H9 (cell line): ENCODE measurements at places on chromosomes 13 and 19.

DNA sequence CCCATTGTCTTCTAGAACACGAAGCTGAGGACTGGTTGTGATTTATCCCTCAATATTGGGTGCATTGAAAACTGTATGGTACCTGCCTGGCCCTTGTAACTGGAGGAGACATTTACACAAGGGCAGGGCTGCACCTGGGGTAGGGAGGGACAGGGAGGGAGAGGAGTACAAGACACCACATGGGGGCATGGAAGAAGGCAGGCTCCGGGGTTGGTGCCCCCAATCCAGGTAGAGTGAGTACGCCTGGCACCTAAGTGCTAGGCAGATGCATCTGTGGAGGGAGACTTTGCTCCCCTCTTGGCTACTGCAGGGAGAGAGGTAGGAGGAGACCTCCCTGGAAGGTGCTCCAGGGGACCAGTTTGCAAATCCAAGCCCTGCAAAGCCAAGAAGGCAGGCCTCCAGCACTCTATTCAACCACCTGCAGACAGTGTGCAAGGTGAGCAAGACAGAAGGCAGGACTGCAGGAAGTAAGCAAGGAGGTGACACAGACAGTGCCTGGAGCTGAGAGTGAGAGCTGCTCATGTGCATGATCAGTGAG, 19.4 kb upstream of the UQCRFS1 start:
- no peak overlapping the region for H3K27ac ChIP-seq
- H3K4me3 ChIP-seq: no peak overlapping the region
- no peaks in the 10 kb centered on the region for H3K27me3 ChIP-seq
- no peaks in the 10 kb centered on the region for H3K36me3 ChIP-seq
- H3K4me1 ChIP-seq: no peaks in the 10 kb centered on the region
- DNase-seq: no peak

GRCh38 chr19:36046443-36047050, 7.5 kb downstream of the THAP8 start:
- H3K36me3 ChIP-seq: peaks cover 3% of the 10 kb centered on the region; the same call in 1 of the 2 replicates
- DNase-seq: no peak
- H3K27me3 ChIP-seq: no peaks in the 10 kb centered on the region
- no peak overlapping the region for H3K27ac ChIP-seq
- no peak overlapping the region for H3K4me3 ChIP-seq

DNA sequence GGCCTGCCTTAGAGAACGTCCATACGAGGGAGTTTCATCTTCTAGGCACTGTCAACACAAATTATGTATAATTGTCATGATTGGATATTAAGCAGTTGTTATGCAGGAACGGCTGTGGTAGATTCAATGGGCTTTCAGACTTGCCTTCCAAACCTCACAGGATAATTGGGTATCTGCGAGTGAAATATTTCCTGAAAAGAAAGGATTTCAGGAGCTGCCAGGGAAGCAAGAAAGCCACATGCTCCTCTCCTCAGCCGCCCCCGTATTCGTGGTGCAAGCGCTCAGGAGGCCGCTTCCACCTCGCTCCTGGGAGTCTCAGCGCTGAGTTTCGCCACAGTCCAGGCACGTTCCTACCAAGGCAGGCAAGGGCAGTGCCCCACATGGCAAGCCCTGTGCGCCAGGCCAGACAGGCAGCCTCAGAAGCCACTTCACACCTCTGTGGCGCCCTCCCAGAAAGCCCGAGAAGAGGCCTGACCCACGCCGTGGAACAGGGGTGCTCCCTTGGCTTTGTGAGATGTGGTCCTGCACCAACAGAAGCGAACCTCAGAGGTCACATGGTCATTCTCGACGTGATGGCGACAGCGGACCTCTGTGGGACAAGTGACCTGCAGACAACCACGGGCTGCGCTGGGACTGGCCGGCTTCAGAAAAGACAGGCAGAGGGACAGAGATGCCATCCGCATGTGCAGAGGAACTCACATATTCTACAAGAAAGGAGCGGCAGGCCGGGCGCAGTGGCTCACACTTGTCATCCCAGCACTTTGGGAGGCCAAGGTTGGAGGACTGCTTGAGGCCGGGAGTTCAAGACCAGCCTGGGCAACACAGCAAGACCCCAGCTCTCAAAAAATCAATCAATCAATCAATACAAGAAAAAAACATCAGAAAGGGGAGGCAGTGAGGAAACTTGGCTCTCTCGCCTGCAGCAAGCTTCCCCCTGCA, 41.4 kb downstream of the CEBPG start:
- no peaks in the 10 kb centered on the region for H3K27me3 ChIP-seq
- DNase-seq: no peak
- no peak overlapping the region for H3K4me3 ChIP-seq
- H3K36me3 ChIP-seq: no peaks in the 10 kb centered on the region; the same call in 2 of the 3 replicates

GRCh38 chr13:110542169-110542796, 19.2 kb downstream of the RAB20 start:
- no peak for DNase-seq
- H3K36me3 ChIP-seq: peaks cover 8% of the 10 kb centered on the region
- no peak overlapping the region for H3K27ac ChIP-seq
- H3K27me3 ChIP-seq: no peaks in the 10 kb centered on the region
- no peaks in the 10 kb centered on the region for H3K4me1 ChIP-seq

DNA sequence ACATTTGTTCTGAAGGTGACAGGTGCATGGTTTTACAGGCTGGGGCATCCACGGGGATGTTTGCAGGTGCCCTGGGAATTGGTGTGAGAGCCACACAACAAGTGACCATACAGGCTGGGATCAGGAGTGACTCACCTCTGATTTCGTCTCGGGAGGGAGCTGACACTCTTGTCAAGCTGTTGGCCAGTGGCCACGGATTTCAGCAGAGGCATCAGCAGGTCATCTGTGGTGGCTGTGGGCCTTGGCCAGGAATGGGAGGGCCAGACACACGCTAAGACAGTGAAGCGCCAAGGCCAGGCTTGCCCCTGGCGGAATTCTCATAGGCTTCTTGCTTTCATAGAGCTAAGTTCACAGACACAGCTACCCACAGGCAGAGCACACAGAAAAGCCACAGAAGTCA, 108.6 kb downstream of the HSPH1 start:
- no peaks in the 10 kb centered on the region for H3K27me3 ChIP-seq
- H3K4me1 ChIP-seq: no peaks in the 10 kb centered on the region
- no peaks in the 10 kb centered on the region for H3K36me3 ChIP-seq
- no peak overlapping the region for H3K27ac ChIP-seq
- no peak for DNase-seq

- H3K4me3 ChIP-seq: no peak overlapping the region
- H3K36me3 ChIP-seq: peaks cover 9% of the 10 kb centered on the region
- no peaks in the 10 kb centered on the region for H3K4me1 ChIP-seq
- H3K27me3 ChIP-seq: no peaks in the 10 kb centered on the region
Measured at GRCh38 chr13:41122838-41123237, 9.8 kb downstream of the KBTBD6 start.
